ENCODE measurements at places on chromosomes 7 and 10. TPM values are rescaled to one million over a fixed set of nuclear protein-coding genes. Genes with fewer than 3 reads are reported as not detected.

FOXP2 gene
- 0.43 TPM for total RNA-seq

FANK1 gene
- not detected for total RNA-seq

MMS19 gene
- 130 TPM for total RNA-seq

GRID1 gene
- 0.15 TPM for total RNA-seq

CALCR gene
- 3.0 TPM for total RNA-seq

GRB10 gene
- 97.0 TPM for total RNA-seq

TPK1 gene
- 1.8 TPM for total RNA-seq

ADAP1 gene
- total RNA-seq, result 5.8 TPM

- DNase-seq, result no peak
Observed at GRCh38 chr10:15627617-15628196, 92.0 kb downstream of the ITGA8 start.

- peak; percentile 43 for DNase-seq
Observed at GRCh38 chr10:16891375-16892313, 74.4 kb upstream of the RSU1 start.

GRCh38 chr10:17912754-17913153 is 39.0 kb upstream of the SLC39A12 start:
- DNase-seq, result no peak

GRCh38 chr10:128095027-128095752 is 31.0 kb downstream of the MKI67 start:
- no peak for DNase-seq

- DNase-seq, result no peak
Observed at GRCh38 chr10:113993489-113993991, 50.1 kb upstream of the ADRB1 start.

DNA sequence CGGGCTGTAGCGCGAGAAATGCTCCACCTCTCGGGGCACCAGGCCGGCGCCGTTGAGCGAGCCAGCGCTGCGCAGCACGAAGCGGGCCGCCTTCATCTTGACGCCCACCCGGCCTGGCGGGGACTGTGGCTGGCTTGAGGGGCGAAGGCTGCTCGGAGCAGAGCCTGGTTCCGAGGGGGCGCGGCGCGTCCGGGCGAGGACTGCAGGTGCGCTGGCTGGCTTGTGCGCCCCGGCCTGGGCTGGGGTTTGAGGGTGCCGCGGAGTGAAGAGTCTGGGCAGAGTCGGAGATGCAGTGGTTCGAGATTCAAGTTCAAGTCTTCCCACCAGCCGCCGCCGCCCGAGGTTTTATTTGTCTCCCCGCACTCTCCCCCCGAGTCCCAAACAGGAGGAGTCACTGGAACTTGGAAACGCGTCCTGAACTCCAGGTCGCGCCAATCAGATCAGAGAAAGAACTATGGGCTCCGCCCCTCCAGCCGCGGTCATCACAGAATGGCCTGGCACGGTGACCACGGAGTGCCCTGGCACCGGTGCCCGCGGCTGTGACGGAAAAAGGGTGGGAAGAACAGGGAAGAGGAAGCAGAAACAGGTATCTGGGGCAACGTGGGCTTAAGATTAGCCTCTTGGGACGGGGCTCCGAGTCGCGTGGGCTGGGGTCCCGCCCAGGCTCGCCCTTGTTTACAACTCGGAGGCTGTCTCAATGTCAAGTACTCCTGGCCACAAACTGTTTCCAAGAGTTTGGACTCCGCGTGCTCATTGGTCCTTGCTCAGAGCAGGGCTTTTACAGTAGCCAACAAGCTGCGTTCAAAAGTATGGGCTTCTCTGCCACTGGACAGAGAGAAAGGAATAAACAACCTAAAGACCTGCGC is at the start of gene PDK4:
PDK4 (minus strand) TSS at position 319 of the 866 bp plus-strand sequence; CDS start at position 96, 223 bp downstream.
- DNase-seq, result no peak

DNA sequence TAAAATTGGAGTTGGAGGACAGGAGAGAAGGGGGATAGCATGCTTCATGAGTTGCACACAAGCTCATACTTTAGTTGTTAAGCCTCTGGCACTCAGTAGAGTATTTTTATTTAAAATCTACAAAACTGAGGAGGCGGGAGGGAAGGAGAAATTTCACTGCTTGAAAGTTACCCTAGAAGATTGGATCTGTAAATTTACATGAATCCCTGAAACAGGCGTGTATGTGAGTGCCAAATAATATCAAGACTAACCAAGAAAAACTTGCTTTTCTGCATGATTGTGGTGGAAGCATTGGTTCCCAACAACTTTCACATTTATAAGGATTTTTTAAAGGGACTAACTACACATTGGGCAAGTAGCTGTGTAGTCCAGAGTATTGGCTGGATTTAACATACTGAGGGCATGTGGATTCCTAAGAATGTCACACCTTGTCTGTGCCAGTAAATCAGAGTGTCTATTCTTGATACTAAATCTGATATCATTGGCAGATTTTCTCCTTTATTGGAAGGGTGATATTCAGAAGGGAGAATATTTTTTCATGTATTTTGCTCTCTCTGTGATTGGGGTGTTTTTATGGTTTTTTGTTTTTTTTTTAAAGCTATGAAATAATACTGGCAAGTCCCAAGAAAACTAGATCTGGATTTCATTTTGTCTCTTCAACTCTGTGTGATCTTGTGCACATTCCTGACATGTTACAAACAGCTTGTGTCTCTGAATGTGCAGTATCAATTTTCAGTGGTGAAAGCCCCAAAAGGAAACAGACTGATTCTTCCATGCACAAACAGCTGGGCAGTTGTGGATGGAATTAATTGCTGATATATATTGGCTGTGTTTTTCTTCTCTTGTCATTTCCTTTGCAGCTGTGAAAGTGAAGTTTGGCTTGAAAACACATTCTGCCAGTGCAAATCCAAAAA is 67.2 kb downstream of the ADD3 start:
- DNase-seq, result no peak

DNA sequence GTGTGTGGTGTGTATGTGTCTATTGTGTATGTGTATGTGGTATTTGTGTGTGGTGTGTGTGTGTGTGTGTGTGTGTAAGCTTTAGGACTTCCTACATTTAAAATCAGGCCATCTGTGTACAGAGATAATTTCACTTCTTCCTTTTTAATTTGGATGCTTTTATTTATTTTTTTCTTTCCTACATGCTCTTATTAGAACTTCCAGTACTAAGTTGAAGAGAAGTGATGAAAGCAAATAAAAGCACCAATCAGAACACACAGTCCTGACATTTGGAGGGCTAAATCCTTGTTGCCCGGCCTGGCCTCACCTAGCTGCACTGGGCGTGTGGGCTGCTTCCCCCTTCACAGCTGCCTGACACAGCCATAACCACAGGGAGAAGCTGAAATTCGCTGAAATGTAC is 3.8 kb upstream of the MRC1 start:
- no peak for DNase-seq

- DNase-seq, result no peak
Observed at GRCh38 chr7:142431491-142431890, 173.6 kb upstream of the PRSS58 start.

GRCh38 chr10:55311848-55312635 is 511.0 kb upstream of the PCDH15 start:
- no peak for DNase-seq

DNA sequence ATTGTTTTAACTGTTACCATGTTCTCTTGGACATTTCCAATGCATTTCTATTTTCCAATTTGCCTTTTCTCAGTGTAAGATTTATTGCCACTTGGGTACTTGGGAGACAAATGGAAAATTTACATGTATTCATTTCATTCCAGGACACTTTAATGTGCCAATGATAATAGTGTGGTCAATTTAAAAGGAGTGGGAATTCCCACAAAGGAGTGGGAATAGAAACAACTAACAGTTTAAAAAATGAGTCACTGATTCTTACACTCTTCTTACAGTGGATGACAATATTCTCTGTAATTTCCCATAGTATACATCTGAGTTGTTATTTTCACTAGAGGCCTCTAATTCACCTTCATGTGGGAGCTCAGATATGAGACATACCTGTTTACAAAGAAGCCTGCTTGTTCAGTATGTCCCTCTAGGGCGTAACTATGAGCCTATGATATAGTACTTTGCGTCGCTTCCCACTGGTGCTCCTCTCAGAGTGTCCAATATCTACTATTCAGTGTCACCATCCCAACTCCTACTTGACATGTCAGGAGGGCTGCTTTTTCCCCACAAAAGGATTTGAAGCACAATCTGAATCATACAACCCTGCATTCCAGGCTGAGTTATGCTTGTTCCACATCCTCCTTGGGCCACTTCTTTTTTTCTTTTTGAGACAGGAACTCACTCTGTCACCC is 301.3 kb downstream of the PHTF2 start:
- DNase-seq, result no peak

GRCh38 chr7:94417306-94417705 is 22.6 kb downstream of the COL1A2 start:
- no peak for DNase-seq

GRCh38 chr7:30846378-30846777 is 65.3 kb upstream of the AQP1 start:
- DNase-seq, result no peak

DNA sequence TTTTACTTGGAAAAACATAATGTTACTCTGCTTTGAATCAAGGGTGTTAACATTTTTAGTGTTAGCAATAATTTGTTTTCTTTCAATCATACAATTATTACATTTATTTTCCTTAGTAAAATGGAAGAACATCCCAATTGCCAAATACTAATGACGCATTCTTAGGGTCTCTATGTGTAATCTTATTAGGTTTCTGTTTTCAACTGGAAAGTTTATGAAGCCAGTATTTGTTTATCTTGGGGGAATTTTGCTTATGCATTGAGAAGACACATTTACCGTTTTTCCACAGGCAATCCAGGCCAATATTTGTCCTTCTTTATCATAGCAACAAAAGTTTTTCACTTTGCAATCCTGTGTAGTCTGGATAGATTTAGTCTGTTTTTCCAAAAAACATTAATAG is 134.5 kb downstream of the CPED1 start:
- no peak for DNase-seq
